ENCODE measurements at places on chromosomes 13 and 19.

DNA sequence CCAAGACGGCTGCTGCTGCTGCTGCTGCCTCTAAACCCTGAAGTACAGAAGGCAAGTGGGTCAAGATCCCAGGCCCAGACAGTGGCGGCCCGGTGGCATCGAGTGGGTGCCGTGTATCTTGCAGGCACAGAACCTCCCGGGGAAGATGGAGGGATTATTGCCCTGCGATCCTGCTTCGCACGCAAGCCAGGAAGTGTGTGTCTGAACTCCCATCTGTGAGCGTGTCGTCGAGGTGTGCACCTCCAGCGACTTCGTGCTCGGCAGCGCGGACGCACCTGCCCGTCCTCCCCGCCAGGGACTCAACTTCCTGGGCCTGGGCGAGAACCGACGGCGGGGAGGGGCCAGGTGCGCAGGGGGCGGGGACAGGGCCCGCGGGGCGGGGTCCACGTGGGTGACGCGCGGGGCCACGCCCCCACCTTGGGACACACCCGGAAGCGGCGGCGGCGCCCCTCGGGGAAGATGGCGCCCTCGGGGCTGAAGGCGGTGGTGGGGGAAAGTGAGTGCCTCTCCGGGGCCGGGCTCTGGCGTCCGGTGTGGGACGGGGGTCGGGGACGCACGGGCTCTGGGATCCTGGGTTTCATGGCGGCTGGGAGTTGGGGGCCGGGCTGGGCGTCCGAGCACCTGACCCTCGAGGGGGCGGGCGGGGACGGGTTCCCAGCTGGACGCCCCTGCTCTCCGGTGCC, at the start of gene STXBP2:
Gene STXBP2 (plus strand): TSS at position 420 of the 683 bp plus-strand sequence. CDS start 40 bp downstream, at position 460.
- DNase-seq = no peak

GRCh38 chr13:42011601-42012350, 36.7 kb upstream of the DGKH start:
- no peak for DNase-seq

DNA sequence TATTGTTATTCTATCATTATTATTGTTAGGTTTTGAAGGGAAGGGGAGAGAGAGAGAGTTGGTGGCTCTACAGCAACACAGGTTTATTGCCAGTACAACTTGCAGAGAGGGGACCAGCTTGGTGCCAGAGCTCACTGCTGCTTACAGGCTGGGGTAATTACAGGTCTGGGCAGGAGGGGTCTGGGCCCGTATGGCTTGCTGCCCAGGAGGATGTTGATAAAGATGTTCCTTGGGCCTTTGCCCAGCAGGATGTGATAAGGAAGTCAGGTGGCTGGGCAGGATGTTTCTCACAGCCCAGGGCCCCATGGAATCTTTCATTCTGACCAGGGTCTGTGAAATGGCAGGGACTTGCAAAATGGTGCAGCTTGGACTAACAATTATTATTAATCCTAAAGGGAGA, 64.2 kb upstream of the ZNF599 start:
- no peak for DNase-seq

GRCh38 chr19:18763674-18764590, 27.2 kb downstream of the COMP start:
- DNase-seq = peak; percentile 71

GRCh38 chr13:61111529-61111928, 304.1 kb downstream of the PCDH20 start:
- no peak for DNase-seq

GRCh38 chr19:1360818-1361461, 22.8 kb upstream of the NDUFS7 start:
- DNase-seq = peak; percentile 23

- no peak for DNase-seq
Measured at GRCh38 chr13:21546372-21546771, 57.6 kb downstream of the MICU2 start.

DNA sequence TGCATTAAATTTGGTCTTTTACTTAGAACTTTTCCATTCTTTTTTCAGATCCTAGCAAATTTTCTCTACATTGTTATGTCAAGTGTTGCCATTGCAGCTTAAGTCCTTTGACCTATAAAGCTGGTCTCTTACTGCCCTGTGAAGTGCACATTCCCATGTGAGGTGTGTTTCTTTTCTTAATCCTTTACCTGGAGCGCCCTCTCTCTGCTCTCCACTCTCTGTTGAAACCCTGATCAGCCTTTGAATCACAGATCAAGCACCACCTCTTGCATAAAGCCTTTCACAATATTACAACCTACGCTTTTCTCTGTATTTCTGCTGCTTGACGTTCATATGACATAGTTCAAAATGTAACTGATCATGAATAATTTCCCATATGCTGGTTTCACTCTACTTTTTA, 84.8 kb downstream of the PCDH17 start:
- no peak for DNase-seq

DNA sequence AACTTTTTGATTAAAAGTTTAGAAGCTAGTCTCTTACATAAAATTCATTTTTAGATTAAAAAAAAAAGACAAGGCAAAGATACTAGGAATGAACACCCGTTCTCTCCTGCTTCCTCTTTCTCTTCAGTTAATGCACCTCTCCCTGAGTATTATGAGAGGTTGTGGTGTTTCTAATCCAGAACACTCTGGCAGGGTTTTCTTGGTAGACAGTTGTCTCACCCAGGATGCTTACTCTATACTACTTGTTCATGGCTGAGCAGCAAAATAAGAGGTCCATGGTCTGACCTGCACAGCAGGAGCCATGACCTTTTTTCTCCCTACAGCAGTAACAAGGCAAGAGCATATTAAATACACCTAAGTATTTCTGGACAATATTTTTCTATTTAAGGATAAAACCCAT, 62.0 kb downstream of the MICU2 start:
- no peak for DNase-seq

DNA sequence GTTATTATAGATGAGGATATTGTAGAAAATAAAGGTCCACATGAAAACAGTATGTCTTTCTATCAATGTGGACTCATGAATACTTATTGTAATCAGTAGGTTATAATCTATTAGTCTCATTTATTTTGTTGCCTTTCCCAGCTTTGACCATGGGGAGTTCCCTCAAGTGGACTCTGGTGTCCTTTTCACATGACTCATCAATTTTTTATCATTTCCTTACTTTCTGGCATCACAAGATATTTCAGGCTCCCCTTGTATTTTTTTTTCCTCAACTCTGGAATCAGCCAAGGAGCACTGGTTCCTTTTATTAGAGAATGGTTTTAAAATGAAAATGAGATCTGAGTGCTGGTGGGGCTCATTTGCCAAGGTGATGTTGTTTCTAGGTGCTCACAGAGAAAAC, 63.4 kb upstream of the DIAPH3 start:
- DNase-seq = no peak

DNA sequence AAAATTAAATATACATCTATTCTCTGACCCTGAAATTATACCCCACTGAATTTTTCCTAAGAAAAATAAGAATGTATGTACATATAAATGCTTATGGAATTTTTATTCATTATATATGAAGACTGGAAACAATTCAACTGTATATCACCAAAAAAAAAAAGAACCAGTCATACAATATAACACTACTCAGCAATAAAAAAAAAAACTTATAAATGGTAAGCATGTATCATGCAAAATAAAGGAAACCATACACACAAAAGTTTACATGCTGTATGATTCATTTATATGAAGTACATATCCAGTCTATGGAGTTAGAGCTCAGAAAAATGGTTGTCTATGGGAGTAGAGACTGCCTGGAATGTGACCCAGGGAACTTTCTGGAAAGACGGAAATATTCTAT, 199.4 kb upstream of the MIR17HG start:
- DNase-seq = no peak

DNA sequence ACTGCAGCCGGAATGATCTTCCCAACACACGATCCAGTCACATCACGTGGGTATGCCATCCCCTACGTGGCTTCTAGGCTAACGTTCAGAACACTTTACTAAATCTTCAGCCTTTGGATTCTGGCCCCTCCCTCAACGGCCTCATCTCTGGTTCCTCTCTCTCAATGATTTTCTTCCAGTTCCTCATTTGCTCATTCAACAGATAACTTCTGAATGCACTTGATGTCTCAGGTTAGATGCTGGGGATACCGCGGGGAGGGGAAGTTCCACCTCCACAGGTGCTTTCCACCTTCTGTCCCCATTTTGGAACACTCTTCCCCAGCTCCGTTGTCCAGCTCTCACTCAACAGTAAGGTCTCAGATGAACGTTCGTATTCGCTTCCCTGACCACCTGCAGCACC, 66.1 kb downstream of the ATP7B start:
- DNase-seq = no peak

- DNase-seq = no peak
Measured at GRCh38 chr13:29718694-29719093, 123.2 kb upstream of the SLC7A1 start.

- no peak for DNase-seq
Measured at GRCh38 chr19:10417541-10418234, 2.6 kb upstream of the PDE4A start.

- DNase-seq = no peak
Measured at GRCh38 chr13:106499896-106500295, 35.6 kb downstream of the EFNB2 start.

- no peak for DNase-seq
Measured at GRCh38 chr13:112363867-112364528, 12.2 kb upstream of the SPACA7 start.

- DNase-seq = peak; percentile 91
Measured at GRCh38 chr19:47719047-47719859, 6.0 kb downstream of the EHD2 start.

- no peak for DNase-seq
Measured at GRCh38 chr13:47004540-47004939, 107.7 kb upstream of the HTR2A start.

GRCh38 chr19:41927497-41928192, 604 bp downstream of the ERFL start:
- no peak for DNase-seq

GRCh38 chr19:289651-290371, 1.4 kb downstream of the PLPP2 start:
- DNase-seq = no peak

DNA sequence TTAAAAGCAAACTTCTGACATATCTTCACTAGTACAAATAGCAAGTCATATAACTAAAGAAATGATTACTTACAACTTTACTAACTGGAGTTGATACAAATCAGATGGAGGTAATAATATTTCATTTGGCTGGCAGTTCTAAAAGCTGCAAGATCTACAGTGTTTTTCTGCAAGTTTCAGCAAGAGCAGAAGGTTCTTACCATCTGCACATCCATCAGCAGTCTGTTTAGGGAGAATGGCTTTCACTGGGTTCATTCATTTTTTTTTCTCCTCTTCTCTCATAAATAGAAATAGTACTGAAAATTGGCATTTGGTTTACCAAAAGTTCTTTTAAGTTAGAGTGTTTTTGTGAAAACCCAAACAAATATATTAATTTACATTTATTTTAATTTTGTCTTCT, 3.1 kb upstream of the SHISA2 start:
- DNase-seq = peak; percentile 68

GRCh38 chr19:35404879-35405622, 34.2 kb downstream of the GPR42 start:
- no peak for DNase-seq

GRCh38 chr19:9914315-9915207, 21.8 kb downstream of the OLFM2 start:
- DNase-seq = peak; percentile 60

DNA sequence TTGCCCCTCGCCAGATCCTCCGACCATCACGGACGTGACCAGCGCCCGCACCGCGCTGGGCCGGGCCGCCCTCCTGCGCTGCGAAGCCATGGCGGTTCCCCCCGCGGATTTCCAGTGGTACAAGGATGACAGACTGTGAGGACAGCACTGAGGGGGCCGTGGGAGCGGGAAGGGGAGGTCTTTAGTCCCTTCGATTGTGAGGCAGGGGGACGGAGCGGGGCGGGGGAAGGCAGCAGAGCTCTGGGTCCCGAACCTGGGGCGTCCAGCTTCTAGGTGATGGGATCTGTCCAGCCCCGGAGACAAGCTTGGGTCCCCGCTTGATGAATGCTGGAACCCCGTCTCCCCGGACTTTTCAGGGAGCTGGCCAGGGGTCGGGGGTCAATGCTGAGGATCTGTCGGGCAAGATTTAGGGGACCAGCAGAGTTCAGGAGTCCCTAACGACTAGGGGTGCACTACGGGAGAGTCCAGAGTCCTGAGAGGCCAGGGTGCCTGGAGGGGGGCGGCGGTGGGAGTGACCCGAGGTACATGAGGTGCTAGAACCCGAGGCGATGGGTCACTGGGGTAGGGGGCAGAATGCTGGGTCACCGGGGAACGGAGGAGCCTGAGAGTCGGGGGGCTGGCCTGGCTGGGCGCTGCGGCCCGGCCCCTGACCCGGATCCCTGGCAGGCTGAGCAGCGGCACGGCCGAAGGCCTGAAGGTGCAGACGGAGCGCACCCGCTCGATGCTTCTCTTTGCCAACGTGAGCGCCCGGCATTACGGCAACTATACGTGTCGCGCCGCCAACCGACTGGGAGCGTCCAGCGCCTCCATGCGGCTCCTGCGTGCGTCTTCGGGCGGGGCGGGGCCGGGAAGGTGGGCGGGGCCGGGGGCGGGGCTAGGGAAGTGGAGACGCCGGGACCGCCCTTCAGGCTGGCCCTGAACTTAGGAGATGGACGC, 14.6 kb downstream of the VSIG10L start:
- no peak for DNase-seq

DNA sequence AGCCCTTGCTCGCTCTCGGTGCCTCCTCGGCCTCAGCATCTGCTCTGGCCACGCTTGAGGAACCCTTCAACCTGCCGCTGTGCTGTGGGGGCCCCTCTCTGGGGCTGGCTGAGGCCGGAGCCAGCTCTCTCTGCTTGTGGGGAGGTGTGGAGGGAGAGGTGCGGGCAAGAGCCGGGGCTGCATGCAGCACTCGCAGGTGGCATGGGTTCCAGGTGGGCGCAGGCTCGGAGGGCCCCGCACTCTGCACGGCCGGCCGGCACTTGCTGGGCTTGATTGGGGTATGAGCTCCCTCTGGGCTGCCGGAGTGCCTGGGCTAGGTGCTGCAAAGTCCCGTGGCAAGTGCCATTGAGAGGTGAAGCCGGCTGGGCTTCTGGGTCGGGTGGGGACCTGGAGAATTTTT, 31.7 kb upstream of the RPL21 start:
- DNase-seq = no peak

- no peak for DNase-seq
Measured at GRCh38 chr13:90430127-90430526, 917.4 kb upstream of the MIR17HG start.

DNA sequence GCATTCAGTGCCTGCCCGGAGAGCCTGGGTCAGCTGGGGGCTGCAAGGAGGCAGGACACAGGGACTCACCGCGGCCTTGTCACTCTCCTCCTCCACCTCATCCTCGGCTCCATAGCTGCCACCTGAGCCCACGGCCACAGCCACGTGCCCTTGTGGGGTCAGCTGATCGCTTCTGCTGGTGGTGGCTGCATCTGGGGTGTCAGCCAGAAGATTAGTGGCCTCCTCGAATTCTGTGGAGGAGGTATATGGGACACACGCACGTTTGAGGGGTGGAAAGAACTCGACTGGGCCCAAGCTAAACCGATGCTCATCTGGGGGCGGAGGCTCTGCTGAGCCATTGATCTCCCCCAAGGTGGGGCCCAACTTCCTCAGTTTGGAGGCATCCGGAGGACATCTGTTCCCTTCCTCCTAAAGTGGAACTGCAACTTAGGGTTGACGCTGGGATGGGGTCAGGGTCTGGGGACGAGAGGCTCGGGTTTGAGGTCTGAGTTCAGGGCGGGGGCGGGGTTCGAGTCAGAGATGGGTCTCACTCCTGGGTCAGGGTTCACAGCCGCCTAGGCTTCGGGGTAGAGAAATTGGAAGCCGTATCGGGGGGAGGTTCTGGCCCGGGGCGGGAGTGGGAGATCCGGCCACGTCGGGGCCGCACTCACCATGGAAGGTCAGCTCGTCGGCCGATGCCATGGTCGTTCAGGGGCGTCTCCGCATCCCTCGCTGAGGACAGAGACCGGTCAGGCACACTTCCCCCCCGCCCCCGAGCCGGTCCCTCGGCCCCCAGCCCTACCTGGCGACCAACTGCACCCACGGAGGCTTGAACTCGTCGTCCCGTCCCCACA, 493 bp downstream of the YIPF2 start:
- no peak for DNase-seq

- DNase-seq = peak; percentile 42
Measured at GRCh38 chr13:100529666-100530377, 58.8 kb downstream of the GGACT start.
